ENCODE measurements at places on chromosomes 13 and 19.
A peak's percentile ranks its signal among the peaks of the same experiment; 100 is the strongest.

GRCh38 chr19:39424934-39425333, 10.8 kb downstream of the RPS16 start:
- DNase-seq, result no peak

- no peak for DNase-seq
Observed at GRCh38 chr13:97758317-97758716, 195.2 kb upstream of the IPO5 start.

- no peak for DNase-seq
Observed at GRCh38 chr13:39777527-39778061, 122.1 kb downstream of the COG6 start.

GRCh38 chr19:2964874-2965273, 12.5 kb upstream of the TLE6 start:
- DNase-seq, result no peak

GRCh38 chr19:40561947-40562346, 14.7 kb upstream of the SHKBP1 start:
- DNase-seq, result no peak

DNA sequence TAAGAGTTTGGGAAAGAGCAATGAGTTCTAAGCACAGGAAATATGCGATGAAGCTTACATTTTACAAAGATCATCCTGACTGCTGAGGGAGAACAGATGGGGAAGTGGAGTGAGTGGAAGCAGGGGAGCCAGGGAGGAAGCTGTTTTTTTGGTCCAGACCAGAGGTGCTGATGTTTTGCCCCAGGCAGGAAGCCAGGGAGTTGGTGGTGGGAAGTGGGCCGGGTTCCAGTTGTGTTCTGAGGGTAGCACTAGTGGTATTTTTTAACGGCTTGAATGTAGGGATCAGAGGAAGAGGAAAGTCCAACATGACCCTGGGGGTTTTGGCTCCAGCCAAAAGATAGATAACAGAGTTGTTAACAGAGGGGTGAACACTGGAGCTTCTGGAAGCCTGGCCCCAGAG, 20.7 kb upstream of the OLFM4 start:
- no peak for DNase-seq

GRCh38 chr19:53865918-53866864, 1.5 kb upstream of the MYADM start:
- peak; percentile 50 for DNase-seq

DNA sequence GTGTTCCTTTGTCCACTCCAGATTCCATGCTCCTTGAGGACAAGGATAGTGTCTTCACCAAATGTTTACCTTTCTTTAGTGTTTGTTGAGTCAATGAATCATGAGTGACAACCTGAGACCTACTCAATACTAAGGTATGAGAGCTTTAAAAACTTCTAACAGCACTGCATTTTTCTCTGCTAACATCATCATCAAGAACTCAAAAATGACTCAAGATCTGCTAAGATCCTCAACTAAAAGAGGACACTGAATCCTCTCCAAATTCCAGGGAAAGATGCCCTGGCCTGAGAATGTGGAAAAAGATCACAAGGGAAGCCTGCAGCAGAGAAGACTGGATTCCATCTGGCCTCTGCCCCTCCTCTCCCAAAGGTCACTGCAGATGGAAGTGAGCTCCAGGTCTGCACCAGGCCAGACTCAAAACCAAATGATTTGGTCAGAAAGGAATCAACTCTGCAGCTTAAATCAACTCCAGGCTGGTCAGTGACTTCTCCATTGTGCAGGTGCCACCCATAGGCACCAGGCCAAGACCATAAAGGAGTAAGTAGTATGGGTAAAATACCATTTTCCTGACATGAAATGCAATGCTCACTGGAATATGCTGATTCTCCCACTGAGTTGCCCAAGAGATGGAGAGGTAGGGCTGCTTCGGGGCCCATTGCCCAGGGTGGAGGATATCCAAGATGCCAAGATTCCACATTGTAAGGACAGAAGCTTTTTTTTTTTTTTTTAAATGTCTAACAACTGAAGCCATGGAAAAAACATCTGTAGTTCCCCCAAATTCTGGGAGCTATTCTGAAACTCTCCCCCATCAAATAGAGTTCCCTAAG, 89.5 kb upstream of the DOCK9 start:
- DNase-seq, result no peak

- no peak for DNase-seq
Observed at GRCh38 chr13:30413842-30414241, 8.5 kb upstream of the UBE2L5 start.

DNA sequence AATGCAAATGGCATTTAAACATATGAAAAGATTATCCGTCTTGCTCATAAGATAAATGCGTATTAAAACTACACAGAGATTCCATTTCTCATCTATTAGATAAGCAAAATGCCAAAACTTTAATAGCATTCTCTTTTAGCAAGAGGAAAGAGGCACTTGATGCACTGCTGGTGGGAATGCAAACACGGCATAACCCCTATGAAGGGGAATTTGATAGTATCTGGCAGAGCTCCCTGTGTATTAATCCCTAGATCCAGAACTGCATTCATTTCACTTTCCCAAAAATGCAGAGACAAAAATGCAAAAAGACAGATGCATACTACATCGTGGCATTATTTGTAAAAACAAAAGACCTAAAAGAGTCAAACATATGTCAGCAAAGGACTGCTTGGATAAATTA, 193.6 kb upstream of the STARD13 start:
- DNase-seq, result no peak

DNA sequence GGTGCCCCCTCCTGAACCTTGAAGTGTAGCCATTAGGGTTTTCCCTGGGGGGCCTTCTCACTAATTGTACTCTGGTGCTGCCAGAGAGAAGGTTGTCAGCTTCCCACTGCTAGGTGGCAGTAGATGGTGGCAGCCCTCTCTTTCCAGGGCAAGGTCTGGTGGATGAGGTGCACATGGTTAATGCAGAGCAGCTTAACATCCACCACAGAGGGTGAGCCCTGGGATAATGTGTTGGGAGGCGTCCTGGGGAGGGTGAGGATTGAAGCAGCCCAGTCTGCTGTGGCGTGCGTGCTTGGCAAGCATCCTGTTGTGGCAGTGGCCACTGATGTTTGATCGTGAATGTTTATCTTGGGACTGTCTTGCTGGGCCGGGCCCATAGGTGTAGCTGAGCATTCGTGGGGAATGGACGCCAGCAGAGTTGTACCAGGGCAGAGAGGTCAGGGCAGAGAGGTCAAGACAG, 5.8 kb downstream of the EGLN2 start:
- no peak for DNase-seq

DNA sequence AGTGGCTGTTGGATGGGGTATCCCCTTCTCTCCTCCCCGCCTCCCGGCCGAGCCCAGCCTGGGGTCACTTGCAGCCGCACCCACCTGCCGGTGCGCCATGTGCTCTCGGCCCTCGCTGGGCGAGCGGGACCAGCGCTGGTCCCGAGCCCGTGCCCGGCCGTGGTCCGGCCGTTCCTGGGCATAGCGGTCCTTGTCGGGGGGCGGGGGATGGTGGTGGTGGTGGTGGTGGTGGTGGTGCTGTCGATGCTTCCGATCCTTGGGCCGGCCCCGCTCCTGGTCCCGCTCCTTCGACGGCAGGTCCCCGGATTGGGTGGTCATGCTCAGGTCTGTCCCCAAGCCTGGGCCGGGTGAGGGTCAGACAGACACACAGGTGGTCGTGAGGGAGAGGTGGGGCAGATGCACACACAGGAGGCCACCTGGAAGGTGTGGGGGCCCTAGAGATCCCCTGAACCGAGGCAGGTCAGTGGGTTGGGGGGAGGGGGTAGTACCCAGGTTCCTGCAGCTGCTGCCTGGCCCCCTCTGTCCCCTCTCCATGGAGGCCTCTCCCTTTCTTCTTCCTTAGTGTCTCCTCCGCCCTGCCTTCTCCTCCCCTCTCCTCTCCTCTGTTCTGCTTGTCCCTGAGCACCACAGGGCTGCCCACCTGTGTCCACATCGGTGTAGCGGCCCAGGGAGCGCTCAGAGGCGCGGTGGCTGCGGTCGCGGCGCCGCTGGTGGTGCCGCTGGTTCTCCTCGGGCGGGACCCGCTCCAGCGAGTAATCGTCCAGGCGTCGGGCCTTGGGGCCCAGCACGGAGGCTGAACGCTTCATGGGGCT, 58.7 kb downstream of the IER2 start:
- no peak for DNase-seq

GRCh38 chr13:54593504-54593903, 1564.9 kb downstream of the OLFM4 start:
- DNase-seq, result no peak

GRCh38 chr13:58879114-58879513, 1247.6 kb downstream of the PCDH17 start:
- no peak for DNase-seq

GRCh38 chr13:36166046-36166445, 34.9 kb upstream of the DCLK1 start:
- no peak for DNase-seq

DNA sequence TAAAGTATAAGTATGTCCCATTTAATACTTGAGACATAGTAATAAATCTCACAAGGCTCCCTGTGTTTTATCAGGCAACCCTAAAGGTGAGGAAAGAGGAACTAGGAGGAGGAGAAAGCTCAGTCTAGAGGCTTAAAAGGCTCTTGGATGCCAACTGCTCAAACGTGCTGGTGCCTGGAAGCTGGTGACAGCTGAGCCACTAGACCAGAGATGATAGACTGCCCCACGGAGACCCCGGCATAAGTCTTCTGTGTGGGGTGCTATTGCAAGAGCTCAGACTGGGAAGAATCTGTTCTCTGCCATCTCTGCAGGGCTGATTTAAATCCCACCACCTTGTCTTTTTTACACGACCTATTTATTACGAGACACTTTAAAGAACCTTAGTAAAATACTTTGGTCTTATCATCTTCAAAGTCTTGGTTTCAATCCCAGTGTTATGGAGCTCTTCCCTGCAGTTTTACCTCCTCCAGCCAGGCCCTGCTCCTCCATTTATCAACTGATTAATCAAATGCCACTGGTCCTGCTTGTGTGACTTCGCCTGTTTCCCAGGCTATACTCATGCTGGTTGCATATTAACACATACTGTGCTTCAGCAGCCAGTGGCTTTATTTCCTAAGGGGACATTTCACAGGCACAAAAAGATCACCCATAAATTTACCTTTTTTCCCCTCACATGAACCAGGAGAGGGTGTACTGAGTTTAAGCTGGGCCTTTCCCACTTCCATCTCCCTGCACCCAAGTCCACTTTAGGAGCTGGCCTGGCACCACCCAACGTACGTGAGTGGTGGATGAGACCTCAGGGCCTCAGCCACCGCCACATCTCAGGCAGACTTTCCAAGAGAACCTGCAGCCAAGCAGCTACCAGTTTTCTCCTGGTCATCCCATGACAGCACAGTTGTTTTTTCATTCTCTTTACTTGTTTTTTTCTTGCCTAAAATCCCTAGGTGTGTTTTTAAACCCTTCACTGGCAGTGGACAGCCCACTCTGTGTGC, 7.8 kb upstream of the ATP12A start:
- no peak for DNase-seq

- no peak for DNase-seq
Observed at GRCh38 chr13:91193358-91193757, 154.1 kb upstream of the MIR17HG start.

DNA sequence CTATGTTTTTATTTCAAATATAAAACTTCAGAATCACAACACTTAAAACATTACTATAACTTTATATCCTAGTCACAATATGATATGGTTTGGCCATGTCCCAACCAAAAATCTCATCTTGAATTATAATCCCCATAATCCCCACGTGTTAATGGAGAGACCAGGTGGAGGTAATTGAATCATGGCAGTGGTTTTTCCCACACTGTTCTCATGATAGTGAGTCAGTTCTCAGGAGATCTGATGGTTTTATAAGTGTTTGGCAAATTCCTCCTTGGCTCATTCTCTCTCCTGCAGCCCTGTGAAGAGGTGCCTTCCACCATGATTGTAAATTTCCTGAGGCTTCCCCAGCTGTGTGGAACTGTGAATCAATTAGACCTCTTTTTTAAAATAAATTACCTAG, 307.6 kb downstream of the SPRY2 start:
- no peak for DNase-seq
